Stimulated activated CD8-positive, alpha-beta memory T cell treated with anti-CD3 and anti-CD28 coated beads, Interleukin-7, amount 100 ng/mL, for 1 hour (primary cell): ENCODE measurements at places on chromosomes 1 and 21.

- DNase-seq, result no peak
Observed at GRCh38 chr1:229396585-229397206, 37.2 kb downstream of the ACTA1 start.

- DNase-seq, result no peak
Observed at GRCh38 chr1:174850726-174851125, 149.0 kb upstream of the CACYBP start.

GRCh38 chr1:108747171-108747850, 837 bp downstream of the STXBP3 start:
- no peak for DNase-seq

DNA sequence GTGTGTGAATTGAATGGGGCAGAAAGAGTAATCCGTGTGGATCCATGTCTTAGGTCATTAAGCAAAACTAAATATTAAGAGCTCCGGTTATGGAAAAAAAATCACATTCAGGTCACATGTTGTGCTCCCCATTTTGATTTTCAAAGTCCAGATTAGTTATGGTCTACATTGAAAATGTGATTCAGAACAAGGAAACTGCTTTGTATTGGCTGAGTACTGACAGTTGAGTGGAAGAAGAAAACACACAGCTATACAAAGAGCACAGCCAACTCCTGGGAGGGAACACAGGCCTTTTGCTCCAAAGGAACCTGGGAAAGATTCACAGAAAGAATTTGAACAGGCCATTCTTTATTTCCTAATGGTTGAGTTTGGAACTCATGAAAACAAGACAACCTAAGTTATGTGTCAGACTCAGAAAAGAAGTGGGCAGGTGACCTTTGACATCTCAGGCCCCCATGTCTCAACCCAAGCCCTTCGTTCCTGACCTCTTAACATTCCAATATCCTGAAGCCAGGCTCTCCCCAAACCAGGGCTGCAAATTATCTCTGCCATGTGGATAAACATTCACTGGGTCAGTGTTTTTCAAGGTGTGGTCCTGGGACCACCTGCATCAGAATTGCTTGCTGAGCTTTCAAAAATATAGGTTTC, 159.3 kb upstream of the LMO4 start:
- DNase-seq, result no peak

DNA sequence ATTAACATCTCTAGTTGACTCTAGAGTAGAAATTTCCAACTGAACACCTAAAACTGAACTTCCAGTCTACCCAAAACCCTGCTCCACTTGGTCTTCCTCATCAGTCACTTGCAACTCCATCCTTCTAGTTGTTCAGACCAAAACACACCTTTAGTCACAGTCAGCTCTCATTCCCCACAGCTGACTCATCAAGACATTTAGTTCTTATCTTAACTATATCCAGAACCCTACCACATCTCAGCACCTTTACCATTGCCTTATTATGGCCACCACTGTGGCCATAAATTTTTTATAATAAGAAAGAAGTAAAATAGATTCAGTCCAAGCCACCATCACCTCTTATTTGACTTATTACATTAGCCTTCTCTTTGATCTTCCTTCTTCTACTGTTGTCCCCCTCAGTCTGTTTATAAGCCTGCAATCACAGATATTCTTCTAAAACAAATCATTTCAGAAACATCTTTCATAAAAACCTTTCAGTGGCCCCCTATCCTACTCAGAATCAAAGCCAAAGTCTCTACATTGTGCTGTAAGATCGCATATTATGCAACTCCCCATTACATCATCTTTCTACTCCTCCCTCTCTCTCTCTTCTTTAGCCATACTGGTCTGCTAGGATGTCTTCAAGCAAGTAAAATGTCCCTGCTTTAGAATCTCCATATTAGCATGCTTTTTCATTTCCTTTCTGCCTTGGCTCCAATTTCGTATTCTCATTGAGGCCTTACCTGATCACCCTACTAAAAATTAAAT, 275.9 kb downstream of the LRRC40 start:
- no peak for DNase-seq

GRCh38 chr1:228109073-228109961, at the start of gene MRPL55:
MRPL55 (minus strand) TSS chr1:228109299; CDS start chr1:228108260, 1,039 bp downstream.
- peak; percentile 100 for DNase-seq

- DNase-seq, result no peak
Observed at GRCh38 chr1:6349254-6349943, 44.2 kb downstream of the ACOT7 start.

DNA sequence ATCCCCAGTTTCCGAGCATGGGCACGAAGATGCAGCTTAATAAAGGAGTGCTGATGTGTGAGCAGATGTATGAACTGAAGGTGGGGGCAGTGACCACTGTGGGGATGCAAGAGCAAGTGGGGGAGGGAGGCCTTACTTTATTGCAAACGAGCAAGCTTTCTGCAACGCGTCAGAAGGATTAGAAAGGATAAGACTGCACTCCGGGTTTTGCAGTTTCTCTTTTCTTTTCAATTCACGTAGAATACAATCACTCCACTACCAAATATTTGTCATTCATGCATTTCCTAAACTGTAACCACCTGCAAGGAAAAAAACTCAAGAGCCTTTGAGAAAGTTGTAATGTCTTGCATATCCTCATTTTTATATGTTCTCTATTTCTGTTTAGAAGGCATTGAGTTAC, 4.3 kb upstream of the OR2C3 start:
- DNase-seq, result no peak

DNA sequence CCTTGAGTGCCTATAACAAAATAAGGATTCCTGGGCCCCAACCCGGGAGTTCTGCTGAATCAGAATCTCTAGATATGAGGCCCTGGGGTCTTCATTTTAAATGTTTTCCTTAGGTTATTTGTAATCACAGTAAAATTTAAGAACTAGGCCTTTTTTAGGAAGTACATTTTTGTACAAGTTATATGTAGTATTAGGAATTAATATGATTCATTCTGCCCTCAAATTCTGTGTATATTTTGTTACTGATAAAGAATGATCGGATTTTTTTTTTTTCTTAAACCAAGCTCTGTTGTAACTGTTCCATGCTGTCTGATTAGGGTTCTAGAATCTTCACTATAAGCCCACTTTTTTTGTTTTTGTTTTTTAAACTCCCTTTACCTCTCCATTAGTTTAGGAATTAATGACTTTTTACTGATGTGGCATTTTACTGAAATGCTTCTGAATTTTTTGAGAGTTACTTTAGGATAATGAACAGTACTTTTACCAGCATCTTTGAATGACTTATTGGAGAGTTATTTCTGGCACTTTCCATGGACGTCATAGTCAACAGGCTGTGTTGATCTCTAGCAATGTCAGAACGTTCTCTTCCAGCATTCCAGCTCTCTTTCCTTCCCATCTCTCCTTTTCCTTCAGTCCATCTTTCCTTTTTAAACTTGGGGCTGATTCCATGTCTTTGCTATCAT, 48.3 kb downstream of the CLIC4 start:
- DNase-seq, result no peak

DNA sequence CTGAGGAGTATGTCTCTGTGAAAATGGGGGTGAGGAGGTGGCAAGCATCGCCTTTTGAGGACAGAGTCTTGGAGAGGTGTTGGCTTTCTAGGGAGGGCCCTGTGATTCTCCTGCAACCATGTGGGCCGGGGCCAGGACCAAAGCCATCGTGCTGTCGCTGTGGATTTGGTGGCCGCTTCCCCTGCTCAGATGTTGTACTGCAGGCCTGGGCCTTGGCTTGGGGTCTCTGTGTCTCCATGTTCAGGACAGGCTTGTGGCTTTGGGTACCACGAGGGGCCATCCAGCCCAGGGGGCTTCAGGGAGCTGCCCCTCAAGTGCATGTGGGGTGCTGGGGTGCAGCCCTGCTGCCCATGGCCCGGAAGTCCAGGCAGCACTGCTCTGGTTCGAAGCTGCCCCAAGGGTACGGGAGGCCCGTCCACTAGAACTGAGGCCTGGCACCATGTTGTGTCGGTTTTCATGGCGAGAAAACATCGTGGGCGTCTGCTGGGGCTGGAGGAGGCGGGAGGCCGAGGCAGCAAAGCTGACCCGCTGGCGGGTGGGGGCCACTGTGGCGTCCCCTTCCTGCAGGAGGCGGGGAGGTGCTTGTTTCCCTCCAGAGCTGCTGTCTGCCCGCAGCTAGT, 55.4 kb downstream of the SKI start:
- no peak for DNase-seq

- no peak for DNase-seq
Observed at GRCh38 chr1:162663589-162664106, 31.4 kb downstream of the DDR2 start.

GRCh38 chr1:226457307-226457712, 49.4 kb upstream of the PARP1 start:
- DNase-seq, result peak; percentile 9

DNA sequence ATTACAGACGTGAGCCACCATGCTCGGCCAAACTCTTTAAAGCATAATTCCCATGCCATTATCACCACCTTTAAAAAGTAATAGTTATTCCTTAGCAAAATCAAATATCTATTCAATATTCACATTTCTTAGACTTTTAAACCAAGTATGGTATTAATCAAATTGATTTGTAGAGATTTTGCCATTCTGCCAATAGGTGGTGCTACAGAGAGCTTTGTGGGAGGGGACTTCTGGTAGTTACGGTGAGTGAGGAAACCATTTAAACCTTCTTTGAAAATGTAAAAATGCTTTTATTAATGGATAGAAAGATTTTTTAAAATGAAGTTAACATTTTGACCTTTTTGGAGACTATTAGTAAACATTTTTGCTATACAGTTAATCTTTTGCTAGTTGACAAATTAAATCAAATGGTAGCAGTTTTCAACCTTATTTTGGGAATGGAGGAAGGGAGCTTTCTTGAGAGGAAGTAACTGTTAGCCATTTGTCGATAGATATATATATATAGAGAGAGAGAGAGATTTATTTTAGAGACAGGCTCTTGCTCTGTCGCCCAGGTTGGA, 19.3 kb downstream of the IARS2 start:
- no peak for DNase-seq

DNA sequence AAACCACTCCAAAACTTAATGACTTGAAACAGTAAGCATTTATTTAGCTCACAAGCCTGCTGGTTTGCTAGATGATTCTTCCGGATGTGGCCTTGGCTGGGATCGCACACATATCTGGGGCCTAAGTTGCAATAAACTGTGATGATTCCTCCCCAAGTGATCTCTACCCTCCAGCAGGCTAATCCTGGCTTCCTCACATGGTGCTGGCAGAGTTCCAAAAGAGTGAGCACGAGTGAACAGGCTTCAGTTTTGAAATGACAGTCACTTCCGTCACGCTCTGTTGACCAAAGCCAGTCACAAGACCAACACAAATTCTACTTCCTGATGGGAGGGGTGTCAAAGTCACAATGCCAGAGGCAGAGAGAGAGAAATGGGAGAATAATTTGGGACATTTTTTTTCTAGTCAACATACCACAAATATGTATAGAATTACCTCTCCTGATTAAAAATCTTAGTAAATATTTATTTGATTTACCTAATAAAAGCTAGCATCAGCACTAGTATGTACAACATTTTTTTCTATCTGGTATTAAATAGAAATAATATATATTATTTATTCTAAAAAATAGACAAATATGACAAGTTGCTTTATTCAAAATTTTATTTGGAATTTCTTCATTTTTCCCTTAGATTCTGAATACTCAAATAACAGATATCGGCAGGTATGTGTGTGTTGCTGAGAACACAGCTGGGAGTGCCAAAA, 292.7 kb downstream of the TPR start:
- no peak for DNase-seq

- DNase-seq, result no peak
Observed at GRCh38 chr1:230170622-230171021, 103.6 kb downstream of the GALNT2 start.

DNA sequence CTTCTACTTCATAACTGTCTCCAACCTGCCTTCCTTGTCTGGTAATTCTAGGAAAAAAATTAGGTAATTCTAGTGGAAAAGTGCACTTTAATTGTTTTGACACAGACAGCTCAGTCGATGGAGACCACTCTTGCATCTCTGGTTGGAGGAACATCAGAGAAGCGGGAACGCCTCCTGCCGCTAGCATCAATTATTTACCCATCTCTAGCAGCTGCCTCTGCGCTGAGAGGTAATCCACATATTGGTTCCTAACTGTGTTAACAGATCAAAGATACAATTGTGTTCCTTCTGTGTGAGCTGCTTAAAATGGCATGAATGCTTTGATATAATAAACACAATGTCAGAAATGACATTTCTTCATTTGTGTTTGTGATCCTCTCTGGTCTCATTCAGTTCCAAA, 33.3 kb downstream of the C2CD2 start:
- no peak for DNase-seq

GRCh38 chr21:41800425-41801320, 33.8 kb upstream of the RIPK4 start:
- DNase-seq, result no peak

DNA sequence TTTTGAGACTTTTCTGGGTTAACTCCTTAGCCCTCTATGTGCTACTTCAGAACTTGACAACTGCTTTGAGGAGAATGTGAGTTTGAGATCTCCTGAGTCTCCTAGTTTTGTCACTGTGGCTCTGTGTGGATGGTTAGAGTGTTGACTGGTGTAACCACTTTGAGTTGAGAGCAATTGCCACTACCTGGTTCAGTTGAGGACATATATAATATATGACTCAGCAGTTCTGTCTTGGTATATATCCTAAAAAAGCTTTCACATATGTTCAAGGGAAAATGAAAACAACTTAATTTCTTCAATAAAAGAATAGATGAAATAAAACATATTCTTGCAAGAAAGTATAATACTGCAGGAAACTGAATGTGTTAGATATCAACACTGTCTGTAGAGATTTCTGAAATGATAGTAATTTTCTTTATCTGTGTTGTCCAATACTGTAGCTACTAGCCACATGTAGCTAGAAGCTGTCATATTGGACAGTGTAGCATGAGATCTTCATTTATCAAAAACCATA, 96.7 kb upstream of the QSOX1 start:
- no peak for DNase-seq

DNA sequence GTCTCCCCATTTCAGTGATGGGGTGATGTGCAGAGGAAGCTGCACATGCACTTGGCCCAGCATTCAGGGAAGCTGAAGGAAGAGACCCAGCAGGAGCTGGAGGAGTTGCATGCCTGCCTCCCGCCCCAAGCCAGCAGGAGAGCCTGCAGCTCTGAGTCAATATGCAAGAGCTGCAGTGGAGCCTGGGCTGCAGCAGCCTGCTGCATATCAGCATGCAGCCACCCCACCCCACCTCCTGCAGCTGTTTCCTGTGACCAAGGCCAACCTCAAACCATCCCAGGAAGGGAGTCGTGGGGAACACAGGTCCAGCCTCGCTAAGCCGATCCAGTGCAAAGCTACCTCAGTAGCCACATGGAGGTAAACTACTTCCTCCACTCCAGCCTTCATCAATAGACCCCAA, 18.9 kb downstream of the AGT start:
- DNase-seq, result no peak

DNA sequence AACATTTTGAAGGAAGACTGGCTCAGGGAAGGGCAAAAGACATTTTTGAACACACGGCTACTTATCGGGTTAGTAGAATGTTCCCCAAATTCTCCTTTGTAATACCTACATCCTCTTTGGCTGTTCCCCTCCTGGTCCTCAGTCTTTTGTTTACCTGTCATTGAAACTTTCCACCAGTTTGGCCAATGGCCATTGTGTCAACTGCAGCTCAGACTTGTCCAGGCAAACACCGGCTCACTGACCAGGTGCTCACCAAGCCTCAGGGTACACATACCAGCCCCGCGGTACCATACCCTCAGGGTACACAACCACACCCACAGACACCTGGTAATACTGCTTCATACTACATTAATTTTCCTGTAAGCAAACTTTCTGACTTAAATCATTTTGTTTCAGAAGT, 84.8 kb upstream of the ZNF648 start:
- no peak for DNase-seq
